ENCODE measurements at places on chromosomes 5 and 9.
A peak's percentile ranks its signal among the peaks of the same experiment; 100 is the strongest.

- DNase-seq, result no peak
Observed at GRCh38 chr5:40098313-40098712, 581.4 kb upstream of the PTGER4 start.

GRCh38 chr5:119708076-119708790, 78.9 kb downstream of the FAM170A start:
- DNase-seq, result no peak

GRCh38 chr5:77843570-77844372, 67.6 kb upstream of the TBCA start:
- no peak for DNase-seq

- no peak for DNase-seq
Observed at GRCh38 chr9:28439688-28440087, 866.4 kb upstream of the C9orf72 start.

DNA sequence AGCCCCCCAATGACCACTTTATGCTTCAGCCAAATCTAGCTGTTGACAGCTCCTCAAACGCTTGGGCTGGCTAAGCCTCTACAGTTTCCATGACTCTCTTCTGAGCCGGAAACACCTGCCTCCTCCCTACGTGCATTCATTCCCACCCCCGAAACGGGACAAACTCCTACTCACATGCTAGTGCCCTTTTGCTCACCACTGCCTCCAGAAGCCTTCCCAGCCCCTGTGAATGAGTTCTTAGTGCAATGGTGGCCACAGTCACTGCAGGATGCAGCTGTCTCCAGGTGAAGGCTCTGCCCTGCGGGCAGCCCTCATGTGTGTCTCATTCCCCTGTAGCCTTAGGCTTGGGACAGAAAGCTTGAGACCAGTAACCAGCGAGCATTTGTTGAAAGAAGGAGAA, 68.8 kb upstream of the DAB2IP start:
- DNase-seq, result no peak

GRCh38 chr5:169350759-169351240, 49.9 kb upstream of the SLIT3 start:
- no peak for DNase-seq

DNA sequence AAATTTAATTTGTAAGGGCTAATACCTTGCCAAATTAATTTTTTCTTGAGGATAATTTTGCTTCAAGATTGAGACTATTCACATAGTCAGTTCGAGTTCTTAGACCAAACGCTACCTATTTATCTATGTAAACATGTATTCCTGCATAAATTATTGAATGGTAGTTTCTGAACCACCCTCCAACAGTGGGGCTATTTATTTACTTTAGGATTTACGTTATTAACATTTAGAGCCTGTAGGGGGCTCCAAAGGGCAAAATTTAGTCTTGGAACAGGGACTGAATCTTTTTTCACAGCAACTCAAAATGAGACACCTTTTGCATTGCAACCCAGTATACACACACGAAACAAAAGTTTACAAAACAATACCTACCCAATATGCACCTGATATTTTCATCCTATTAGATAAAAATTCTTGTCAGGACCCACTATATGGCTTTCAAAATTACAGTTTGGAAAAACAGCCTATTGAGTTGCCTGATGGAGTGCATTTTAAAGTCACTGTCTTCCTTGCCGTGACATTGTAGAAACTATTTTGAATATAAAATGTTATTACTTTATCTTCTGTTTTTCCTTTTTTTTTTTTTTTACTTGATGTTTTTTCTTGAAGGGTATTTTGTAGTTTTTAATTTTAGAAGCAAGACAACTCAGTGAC, 47.1 kb upstream of the POU4F3 start:
- DNase-seq, result no peak

DNA sequence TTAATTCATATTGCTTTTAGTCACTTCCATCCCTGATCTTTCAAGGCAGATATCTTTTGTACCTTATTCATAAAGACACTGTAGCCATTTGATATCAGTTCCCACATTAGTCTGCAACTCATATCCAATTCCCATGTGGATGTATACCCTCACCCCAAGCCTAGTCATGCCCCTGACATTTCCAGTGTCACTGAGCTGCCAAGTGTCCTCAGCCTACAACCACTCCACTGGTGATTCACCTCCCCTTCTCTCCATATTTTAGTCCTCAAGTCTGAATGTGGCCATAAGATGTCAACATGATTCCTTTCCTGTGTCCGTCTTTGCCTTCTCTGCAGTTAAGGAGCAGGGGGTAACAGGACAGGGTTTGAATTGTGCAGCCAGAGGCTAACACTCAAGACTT, 346.9 kb downstream of the RAB3C start:
- DNase-seq, result no peak

DNA sequence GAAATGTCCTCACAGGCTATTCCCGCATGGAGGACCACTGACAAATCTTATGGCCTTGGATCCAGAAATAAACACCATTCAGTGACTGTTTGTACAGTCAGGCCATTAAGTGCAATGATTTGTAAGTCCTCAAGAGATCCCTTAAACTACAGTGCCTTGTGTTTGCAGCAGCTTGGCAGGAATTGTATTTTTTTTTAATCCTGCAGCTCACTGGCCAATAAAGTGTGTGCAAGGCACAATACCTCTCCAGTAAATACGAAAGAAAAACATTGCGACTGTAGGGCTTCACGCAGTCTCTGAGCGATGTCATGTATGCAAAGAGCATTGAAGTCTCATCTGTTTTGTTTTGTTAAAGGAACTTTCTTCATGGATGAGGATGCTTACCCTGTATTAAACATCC, 74.2 kb upstream of the TUSC1 start:
- DNase-seq, result no peak

GRCh38 chr5:90741022-90741564, 182.5 kb downstream of the ADGRV1 start:
- no peak for DNase-seq

- DNase-seq, result peak; percentile 58
Observed at GRCh38 chr9:93132946-93133680, 938 bp downstream of the NINJ1 start.

DNA sequence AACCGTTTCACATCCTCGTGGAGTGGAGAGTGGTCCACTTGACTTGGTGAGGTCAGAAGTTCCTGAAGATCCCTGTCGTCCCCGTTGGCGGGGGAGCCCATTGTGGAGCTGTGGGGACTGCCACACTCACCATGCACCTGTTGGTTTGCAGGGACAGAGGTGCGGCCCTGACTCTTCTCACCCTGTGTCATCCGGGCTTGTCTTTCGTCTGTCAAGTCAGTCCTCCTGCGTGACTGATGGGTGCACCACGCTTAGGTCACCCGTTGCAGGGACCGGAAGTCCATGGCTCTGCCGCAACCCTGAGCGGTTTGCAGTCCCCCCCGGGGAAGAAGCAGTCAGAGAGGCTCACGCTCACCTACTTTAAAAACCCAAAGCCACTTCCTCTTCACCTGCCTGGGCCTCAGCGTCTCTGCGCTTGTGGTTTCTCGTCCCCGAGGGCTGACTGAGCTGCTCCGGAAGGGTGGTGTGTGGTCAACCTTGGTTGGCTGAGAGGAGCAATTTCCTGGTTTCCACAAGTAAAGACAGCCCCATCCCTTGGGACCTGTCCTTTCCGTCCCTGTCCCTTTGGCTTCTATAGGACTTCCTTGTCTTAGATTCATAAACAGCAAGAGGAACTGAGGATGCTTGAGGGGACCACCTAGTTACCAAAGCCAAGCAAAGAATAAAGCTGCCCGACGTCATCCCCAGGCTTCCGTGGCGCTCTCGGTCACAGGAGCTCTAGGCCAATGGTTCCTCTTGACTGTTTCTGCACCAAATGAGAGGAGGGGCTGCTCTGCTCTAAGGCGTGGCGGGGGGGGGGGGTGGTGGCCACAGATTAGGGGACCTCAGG, 53.2 kb downstream of the USP20 start:
- peak; percentile 95 for DNase-seq

DNA sequence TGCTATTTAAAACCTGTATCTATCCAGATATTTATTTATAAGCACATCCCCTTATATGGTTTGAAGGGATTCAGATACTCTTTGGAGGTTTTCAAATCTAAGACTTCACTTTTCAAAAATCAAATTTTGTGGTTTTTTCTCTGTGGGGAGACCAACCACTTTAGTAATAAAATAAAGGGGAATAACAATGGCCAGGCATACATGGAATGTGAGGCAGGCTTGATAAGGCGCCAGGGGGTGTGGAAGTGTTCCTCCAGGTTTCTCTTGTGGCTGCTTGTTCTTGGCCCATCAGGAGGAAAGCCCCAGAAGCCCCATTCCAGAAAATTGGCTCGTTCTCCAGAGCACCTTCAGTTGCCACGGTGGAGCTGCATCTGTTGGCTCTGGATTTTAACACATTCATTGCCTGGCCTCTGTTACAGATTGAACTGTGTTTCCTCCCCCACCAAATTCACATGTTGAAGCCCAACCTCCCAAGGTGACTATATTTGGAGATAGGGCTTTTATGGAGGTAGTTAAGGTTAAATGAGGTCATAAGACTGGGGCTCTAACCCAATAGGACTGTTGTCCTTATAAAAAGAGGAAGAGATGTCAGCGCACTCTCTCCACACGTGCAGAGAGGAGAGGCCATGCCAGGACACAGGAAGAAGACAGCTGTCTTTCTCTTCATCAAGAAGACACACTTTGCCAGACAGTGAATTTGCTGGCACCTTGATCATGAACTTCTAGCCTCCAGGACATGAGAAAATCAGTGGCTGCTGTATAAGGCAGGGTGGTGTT, 195.9 kb downstream of the TMEM38B start:
- no peak for DNase-seq

- DNase-seq, result peak; percentile 10
Observed at GRCh38 chr9:124183772-124184171, 74.0 kb upstream of the NEK6 start.

DNA sequence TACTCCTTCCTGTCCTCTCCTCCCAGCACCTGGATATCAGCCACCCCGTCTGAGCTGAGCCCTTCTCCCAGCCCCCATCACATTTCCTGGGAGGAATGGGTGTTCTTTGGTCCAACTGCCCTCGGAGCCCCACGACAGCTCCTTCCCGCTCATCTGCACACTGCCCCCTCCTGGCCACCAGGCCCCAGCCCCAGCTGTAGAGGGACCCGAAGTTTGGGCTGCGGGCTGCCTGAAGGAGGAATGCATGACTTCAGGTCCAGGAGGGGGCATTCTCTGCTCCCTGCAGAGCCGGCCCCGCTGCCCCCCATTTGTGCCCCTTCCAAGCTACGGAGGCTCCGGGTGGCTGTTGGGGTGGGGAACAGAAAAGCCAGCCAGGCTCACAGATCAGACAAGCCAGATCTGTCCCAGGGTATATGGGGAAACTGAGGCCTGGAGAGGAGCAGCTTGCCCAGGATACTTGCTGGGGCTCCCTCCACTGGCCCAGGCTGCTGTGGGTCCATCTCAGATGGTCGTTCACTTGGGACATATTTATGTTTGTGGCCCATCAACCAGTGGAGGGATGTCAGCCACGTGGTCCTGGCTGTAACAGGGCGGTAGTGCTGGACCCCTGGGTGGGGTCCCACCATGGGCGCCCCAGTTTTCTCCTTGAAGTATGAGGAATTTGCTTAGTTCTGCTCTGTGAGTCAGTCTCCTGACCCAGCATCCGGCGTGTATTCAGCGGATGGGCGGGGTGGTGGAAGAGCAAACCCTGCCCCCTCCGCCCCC, 33.1 kb downstream of the DAB2IP start:
- DNase-seq, result no peak

- DNase-seq, result no peak
Observed at GRCh38 chr9:124800306-124801259, 23.6 kb downstream of the OLFML2A start.

- DNase-seq, result no peak
Observed at GRCh38 chr9:69471433-69471832, 146.4 kb downstream of the ENTREP1 start.

All from central memory CD8-positive, alpha-beta T cell (primary cell).